NCI-H2227 treated with DMSO at 0.1 percent for 48 hours (cell line): ENCODE measurements at places on chromosomes 16 and 17.

GRCh38 chr17:41882756-41883155 lies 17.5 kb upstream of the KLHL11 start:
- no peak for DNase-seq

- DNase-seq, result no peak
These were observed 107.4 kb downstream of the PARN start for GRCh38 chr16:14522671-14523070.

DNA sequence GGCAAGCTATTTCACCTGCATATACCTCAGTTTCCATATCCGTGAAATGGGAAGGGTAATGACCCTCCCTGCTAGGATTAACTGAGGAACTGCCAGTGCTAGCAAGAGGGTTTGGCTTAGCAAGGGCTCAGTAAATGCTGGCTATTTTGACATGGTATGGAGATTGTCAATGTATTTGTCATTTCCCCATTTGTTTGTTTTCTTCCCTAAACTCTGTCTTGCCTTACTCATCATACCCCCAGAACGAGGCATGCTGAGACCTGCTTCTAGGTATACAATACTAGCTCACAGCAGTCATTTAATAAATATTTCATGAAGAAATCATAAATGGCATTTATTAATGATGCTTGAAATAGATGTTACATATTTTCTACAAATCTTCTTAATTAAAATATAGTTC lies 124.0 kb downstream of the DYNLRB2 start:
- DNase-seq, result no peak

- no peak for DNase-seq
These were observed 3.2 kb upstream of the ELOB start for GRCh38 chr16:2779978-2780898.

GRCh38 chr17:79029327-79030009 lies 5.5 kb downstream of the C1QTNF1 start:
- DNase-seq, result no peak

DNA sequence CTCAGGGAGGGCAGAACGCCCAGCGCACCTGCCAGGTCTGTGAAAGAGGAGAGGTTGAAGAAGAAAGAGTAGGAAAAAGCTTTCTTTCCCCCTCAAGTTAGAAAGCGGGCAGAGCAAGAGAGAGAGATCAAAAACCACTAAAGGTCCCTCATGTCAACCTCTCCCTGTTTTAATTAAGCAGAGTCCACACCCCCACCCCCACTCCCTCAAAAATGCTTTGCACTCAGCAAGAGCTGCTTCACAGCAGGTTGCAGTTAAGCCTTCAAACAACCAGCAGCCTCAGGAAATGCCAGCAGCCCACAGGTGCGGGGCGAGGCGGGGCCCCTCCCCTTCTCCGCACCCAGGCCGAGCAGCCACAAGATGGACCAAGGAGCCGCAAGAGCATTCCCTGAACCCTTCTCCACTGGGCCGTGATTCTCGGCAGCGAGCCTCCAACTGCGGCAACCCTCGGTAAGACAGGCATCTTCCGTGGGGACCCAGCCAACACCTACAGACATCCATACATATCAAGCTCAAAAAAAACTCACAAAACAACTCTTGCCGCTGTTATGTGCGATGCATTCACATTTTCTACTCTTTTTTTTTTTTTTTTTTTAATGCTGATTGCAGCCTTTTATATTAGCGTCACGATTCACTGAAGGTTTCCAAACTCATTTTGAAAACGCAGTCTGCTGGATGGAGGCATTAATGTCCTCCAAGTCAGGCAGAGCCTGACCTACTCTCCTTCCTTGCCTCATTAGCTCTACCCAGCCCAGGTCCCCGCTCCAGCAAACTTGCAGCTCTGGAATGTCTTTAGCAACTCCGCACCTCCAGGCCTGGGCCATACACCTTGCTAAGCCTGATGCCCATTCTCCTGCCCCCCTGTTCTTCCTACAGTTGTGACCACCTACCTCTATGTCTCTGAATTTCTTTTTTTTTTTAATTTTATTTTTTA lies 66.1 kb downstream of the AXIN2 start:
- DNase-seq, result peak; percentile 21

DNA sequence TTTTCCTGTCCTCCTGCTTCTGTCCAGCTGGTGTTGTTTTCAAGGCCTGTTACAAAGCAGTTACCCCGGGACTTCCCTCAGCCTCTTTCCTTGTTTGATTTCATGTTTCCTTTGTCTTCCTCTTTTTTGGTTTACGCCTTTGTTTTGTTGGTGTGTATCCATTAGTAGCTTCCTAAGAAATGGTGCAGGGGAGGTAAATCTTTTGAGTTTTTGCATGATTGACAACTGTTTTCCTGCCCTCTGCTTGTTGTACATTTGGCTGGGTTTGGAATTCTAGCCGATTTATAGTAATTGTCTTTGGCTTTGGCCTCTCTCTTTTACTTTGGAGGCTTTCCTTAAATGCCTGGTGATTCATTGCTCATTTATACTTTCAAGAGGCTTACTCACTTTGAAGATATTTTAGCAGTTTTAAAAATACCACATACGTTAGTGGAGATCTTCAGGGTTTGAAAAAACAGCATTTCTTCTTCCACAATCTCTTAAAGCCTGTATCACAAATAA lies 32.8 kb downstream of the DNAH2 start:
- DNase-seq, result no peak

- peak; percentile 16 for DNase-seq
These were observed at the start of gene XYLT1 for GRCh38 chr16:17470908-17471718. Gene XYLT1, minus strand, starts transcription at chr16:17470960. Its CDS starts 164 bp downstream, at chr16:17470796.

DNA sequence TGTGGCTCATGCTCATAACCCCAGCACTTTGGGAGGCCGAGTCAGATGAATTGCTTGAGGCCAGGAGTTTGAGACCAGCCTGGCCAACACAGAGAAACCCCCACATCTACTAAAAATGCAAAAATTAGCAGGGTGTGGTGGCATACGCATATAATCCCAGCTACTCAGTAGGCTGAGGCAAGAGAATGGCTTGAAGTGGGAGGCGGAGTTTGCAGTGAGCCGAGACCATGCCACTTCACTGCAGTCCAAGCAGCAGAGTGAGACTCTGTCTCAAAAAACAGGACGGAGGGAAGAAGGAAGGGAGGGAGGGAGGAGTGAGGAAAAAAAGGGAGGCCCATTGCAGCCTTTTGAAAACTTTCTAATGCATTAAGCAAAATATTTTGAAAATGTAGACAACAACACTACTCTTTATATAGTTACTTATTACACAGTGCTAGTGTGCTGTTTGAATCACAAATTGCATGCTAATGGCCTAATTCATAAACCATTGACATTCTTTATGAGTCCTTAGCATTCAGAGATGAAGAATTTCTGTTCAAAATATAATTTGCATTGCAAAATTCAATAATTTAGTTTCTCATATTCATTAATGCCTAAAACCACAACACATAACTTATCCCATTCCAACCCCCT lies 59.4 kb downstream of the TMEM114 start:
- DNase-seq, result no peak

DNA sequence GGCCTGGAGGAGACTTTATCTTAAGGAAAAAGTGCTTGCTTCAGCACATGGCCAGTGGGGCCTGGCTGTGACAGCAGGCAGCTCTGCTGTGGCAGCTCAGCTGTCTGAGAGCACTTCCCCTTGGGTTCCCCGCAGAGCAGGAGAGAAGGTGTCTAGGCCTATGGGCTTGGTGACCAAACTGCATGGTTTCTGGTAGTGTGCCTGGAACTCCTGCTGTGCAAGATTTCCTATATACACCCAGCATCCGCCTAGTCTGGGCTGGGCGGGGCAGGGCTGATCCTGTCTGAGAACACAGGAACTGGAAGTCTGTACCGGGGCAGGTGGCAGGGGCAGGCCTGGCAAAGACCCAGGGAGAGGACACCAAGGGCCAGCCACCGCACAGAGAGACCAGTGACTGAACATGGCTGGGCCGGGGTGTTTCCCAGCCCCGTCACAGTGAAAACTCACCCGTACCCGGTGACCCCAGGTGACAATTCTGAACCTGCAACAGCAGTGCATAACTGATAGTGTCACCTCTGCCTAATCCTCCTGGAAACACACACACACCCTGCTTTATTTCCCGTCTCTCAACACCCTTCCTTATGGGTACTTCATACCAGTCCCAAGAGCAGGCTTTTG lies 39.3 kb downstream of the CHD9 start:
- no peak for DNase-seq

- no peak for DNase-seq
These were observed 3.4 kb downstream of the CTF1 start for GRCh38 chr16:30899794-30900193.

- no peak for DNase-seq
These were observed 388.1 kb downstream of the SHISA9 start for GRCh38 chr16:13289515-13289914.

DNA sequence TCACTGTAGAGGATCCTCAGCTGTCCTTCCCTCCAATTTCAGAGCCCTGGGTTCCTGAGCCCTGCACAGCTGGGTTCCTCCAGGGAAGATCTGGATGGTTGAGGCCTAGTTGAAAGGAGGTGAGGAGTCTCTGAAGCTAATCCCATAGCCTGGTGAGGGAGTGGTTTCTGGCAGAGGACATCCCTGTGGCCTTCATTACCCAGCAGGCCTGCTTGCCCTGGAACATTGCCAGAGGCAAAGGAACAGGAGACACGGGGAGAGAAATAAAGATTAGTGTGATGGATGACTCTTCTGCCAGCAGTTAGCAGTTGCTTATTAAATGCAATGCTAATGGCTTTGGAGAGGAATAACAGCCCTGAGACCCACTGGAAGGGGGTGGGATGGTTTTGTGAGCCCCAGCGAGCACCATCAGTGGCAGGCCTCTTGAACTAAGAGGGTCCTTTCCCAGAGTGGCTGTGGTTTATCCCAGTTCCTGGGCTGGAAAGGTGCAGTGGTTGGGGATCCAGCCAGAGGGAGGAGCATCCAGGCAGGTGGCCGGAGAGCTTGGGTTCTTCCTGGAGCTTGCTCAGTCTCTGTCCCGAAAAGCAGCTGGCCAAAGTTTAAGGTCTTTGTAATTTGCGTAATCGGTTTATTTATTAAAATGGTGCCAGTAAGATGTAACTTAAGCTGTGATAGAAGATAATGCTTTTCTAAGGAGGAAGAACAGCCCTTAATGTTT lies 209.7 kb downstream of the CCDC182 start:
- peak; percentile 86 for DNase-seq

GRCh38 chr17:1566505-1567199 lies 4.1 kb upstream of the PITPNA start:
- DNase-seq, result no peak

GRCh38 chr17:1323336-1323735 lies 43.9 kb downstream of the TRARG1 start:
- DNase-seq, result no peak
